ENCODE measurements at places on chromosomes 5 and 9.

GRCh38 chr5:1471997-1472963 lies 27.0 kb upstream of the SLC6A3 start:
- no peak for DNase-seq

DNA sequence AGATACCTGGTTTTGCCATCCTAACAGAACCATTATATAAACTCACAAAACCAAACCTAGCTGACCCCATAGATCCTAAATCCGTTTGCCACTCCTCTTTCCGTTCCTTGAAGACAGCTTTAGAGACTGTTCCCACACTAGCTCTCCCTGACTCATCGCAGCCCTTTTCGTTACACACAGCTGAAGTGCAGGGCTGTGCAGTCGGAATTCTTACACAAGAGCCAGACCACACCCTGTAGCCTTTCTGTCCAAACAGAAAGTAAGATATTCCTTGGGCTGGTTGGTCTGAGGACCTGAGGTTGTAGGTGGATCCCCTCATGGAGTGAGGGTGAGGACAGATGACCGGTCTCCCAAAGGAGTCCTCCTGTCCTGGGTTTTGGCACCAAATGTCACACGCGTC lies 56.7 kb upstream of the NAA35 start:
- no peak for DNase-seq

- DNase-seq, result no peak
Observed at GRCh38 chr5:75167345-75167744, 69.3 kb downstream of the ANKRD31 start.

GRCh38 chr9:16090907-16091629 lies 538.2 kb downstream of the CCDC171 start:
- no peak for DNase-seq

GRCh38 chr9:18746631-18747030 lies 272.7 kb downstream of the ADAMTSL1 start:
- DNase-seq, result no peak

- no peak for DNase-seq
Observed at GRCh38 chr5:137486707-137487106, 12.4 kb downstream of the SPOCK1 start.

DNA sequence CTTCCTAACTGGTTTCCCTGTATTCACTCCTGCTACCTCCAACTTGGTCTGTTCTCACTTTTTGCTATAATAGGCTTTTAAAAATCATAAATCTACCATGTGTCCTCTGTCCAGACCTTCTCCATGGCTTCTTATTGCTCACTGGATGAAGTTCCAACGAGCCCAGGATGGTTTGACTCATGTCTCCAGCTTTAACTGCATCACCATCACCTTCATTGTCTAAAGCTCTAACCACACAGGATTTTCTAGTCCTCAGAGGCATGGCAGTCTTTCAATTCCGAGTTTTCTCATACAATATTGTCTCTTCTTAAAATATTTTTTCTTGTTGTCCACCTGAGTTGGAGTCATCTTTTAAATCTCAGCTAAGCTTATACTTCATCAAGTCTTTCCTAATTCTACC lies 49.3 kb downstream of the PDCD1LG2 start:
- DNase-seq, result no peak

DNA sequence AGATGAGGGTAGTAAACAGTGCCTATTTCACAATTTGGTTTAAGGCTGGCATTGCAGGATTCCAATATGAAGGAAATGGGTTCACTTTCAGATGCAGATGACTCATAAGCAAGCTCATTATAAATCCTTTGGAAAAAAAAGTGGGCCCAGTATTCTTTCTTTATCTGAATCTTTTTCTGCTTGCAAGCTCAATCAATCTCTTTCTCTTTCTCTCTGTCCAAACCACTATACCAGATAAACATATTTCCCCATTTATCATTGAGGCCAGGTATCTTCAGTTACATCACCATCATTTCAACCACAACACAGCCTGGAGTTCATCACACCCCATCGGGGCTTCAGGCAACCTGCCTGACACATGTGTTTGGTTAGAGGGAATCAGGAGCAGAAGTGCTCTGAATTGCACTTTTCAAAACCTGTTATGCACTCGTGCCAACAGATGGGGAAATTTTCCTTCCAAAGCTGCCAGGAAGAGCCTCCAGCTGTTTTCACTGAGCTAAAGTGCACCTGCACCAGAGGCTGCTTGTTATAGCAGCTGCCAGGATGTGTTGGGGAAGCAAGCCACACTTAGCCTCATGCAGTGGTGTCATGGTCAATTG lies 30.0 kb upstream of the MAMDC2 start:
- DNase-seq, result no peak
